Fibroblast of skin of back (primary cell): ENCODE measurements at places on chromosomes 2 and 18.

GRCh38 chr2:174486563-174487107, at the start of gene GPR155:
Gene GPR155 (minus strand): TSS chr2:174487029. CDS start chr2:174481956, 5,073 bp downstream.
- peak; percentile 58 for DNase-seq

DNA sequence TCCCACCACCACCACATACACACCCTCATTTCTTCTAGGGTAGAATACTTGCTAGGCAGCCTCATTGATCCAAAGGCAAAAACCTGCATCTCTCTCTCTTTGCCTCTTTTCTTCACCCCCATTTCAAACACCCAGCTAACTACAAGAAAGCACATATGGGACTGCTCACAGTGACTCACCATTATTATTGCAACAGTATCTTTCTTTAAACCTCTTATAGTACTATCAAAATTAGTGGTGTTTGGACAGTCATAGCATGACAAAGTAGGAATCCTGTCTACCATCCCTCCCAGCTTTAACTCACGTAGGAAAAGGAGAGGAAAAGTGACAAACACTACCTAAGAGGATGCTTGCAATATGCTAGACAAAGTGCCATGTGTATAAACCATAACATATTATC, 422.5 kb upstream of the CRIM1 start:
- peak; percentile 10 for DNase-seq

DNA sequence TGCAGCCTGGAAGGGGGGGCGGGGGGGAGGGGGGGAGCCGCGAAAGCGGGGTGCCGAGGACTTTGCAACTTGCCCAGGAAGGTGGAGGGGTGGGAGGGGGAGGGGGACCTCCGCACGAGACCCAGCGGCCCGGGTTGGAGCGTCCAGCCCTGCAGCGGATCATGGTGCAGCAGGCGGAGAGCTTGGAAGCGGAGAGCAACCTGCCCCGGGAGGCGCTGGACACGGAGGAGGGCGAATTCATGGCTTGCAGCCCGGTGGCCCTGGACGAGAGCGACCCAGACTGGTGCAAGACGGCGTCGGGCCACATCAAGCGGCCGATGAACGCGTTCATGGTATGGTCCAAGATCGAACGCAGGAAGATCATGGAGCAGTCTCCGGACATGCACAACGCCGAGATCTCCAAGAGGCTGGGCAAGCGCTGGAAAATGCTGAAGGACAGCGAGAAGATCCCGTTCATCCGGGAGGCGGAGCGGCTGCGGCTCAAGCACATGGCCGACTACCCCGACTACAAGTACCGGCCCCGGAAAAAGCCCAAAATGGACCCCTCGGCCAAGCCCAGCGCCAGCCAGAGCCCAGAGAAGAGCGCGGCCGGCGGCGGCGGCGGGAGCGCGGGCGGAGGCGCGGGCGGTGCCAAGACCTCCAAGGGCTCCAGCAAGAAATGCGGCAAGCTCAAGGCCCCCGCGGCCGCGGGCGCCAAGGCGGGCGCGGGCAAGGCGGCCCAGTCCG, 540 bp downstream of the SOX11 start:
- peak; percentile 56 for DNase-seq

- DNase-seq: no peak
Observed at GRCh38 chr2:45031028-45031427, 21.8 kb upstream of the SIX2 start.

DNA sequence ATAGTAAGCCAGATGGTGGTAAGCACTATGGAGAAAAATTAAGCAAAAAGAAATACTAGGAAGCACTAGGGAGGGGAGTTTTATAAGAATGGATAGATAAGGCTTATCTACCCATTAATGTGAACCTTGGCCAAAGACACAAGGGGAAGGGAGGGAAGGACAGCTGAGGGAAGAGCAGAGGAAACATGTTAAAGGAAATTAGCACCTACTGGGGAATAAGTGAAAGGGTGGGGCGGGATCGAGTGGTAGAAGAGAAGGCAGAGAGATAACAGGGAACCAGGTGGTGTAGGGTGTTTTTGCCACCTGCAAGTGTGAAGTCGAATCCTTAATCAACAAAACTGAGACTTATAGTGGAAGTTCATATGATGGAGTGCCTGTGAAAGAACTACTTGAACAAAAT, 1.7 kb downstream of the UNC80 start:
- DNase-seq: no peak

DNA sequence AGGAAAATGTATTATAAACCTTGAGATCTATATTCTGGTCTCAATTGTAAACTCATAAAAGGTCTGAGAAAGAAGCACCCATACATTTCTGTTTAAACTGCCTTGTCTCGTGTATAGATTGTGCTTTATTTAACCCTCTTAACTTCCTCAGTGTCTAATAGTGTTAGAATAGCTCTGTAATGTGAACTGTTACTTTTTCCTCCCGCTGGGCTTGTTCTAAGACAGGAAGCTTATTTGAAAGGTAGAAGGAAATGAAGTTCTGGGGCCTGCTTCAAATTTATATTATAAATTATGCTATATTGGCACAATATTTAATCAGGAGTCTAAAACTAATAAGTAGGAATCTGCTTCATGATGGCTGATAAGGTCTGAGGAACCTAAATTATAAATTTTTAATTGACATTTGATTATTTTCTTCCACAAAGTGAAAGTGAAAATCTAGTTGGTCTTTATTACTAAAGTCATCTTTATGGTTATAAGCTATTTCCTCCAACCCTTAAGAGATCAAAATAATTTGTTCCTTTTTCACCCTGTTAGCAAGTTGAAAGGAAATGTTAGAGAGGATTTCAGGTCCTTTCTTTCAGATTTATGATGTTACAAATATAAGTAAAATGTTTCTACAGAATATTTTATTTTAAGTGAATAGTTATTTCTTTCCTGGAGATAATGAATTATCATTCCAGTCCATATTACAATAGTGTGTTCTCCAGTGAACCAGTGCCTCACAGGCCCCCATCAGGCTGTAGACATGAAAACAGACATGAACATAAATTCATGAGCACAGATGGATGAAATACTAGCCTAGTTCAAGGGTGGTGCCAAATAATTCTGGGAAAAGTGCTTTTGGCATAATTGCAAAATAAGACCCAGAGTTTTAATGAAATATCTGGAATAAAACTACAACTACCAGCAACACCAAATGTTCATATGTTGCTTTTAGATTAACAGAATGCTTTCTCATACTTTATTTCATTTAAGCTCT, 7.9 kb downstream of the MFSD6 start:
- DNase-seq: no peak
